ENCODE measurements at places on chromosomes 2 and 18.

DNA sequence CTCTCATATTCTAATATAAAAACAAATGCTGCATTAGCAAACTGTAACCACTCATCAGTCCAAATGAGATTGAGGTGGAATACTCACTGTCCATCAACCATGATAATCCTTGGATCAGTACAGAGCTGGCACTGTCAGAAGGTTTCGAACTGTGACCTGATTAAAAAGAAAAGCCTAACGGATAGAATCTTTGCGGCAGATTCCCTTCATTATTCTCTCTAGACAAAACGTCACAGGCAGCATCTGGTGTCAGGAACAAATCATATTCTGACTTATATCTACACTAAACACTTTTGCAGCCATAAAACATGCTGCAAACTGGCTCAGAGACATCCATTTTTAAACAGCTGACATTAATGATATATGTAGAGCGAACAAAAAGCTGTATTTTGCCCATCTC, 677.7 kb upstream of the NXPH2 start:
- no peak for DNase-seq

DNA sequence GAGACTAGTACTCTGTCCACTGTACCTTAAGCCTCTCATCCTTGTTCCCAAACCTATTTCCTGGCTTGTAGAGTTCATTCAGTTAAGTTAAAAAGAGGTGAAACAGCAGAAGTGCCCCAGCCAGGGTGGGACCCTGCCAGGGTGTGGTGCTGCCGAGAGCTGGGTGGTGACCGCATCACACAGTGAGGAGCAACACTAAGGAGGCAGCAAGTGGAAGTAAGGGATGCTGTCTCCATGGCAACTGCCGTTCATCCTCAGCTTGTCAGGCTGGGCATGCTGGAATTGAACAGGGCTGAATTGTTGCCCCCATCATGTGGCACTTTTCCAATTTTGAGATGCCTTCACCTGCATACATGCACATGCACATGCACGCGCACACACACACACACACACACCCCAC, 77.0 kb downstream of the VSNL1 start:
- no peak for DNase-seq

DNA sequence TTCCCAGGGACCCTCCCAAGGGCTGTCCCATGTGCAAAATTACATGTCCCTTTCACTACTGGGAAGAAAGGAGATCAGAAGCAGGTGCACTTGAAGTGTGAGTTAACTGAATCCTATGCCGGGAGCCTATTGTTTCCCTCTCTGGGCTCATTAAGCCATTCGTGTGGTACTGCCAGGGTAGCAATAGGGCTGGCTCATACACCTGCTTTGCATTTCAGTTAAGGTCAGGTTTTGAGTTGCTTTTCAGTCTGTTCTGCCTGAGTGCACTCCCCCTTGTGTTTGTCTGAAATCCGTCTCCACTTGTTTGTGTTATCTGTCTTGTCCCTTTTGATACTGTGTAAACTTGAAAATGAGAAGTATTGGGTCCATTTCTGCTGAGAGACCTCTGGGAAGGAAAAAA, 1232.6 kb upstream of the NRXN1 start:
- no peak for DNase-seq

- no peak for DNase-seq
Measured at GRCh38 chr2:13581471-13581870, 864.7 kb downstream of the TRIB2 start.

- DNase-seq = no peak
Measured at GRCh38 chr18:37956020-37956419, 390.4 kb upstream of the CELF4 start.

DNA sequence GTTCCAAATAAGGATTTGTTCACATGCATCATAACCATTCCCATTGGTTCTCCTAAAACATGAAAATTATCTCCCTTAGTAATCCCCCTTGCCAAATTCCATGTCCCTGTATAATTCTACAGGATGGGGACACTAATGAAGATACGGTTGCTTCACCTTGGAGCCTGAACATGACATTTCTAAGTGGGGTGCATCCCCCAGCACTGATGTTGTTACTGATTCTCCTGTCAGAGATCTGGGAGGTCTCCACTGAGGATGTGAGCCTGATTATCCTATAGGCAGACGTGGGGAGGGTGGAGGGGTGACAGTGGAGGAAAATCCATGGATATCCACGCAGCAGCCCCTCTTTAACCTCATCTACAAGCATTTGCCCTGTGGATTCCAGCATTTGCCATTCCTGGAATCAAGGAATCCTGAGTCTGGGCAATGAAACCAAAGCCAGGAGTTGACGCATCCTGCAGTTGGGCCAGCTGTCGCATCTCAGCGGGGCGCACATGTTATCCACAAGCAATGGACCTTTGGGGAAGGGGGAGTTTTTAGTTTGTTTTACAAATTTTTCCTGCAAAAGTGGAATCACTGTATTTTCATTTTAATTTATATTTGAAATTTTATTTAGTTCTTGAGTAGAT, 57.3 kb downstream of the HK2 start:
- DNase-seq = no peak

- no peak for DNase-seq
Measured at GRCh38 chr2:28470759-28471158, 25.1 kb upstream of the PLB1 start.

GRCh38 chr18:24930971-24931370, 421.0 kb downstream of the ZNF521 start:
- DNase-seq = no peak

DNA sequence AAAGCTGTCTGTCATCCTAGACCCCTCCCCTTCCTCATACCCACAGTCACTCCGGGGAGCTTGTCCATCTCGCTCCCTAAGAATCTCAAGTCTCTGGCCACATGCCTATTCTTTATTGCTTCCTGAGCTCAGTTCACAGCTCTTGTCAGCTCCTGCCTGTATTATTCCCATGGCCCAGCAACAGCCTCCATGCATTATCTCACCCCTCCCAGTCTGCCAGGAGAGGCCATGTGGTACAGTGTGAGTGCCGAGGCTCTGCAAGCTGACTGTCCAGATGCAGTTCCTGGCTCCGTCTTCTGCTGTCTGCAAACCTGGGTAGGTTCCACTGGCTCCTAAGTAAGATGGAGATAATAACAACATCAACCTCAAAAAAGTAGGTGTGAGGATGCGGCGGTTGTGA, 79.7 kb downstream of the MRPS9 start:
- no peak for DNase-seq

DNA sequence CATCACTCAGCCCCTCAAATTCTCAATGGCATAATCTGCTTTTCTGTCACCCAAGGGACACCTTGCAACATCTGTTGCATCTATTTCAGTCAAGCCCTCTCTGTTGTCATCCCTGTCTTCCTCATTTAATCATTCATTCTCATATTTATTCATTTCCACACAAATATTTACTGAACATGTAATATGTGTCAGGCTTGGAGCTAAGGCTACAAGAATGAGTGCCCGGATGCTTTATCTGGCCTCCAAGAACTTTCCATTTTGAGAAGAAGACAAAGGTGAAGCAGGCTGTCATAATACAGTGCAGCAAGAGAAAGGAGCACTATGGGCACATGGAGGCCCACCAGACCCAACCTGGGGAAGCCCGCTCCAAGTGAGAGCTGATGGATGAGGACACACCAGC, 15.6 kb downstream of the IL18RAP start:
- no peak for DNase-seq

DNA sequence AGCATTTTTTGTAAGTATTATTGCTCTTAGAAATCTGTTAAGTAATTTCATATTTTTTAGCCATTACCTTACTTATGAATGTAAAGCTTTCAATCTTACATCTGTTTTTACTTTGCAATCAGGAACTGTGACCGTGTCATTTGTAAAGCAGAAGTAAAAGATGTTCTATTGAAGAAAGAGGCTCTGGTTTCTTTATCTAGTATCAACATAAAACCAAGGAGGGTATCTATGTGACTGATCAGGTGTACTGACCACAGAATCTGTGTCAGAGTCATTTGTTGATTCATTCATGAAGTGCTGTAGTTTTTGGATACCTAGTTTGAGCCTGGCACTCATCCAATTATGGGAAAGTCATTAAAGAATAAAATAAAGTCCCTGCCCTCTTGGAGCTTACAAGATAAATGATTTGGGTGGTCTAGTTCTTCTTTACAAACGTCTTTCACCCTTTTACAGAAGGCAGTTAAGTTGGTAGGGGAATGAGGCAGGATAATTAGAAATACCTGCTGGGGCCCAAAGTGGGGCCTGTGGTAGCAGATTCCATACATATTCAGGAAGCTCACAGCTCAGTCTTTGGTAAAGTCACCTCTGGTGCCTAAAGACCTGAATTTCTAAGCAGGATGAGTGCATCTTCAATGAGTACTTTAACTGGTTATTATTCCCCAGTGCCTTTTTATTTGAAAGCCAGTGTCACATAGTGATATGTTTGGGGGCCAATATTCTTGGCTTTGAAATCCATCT, 260.6 kb upstream of the NT5C1B start:
- no peak for DNase-seq

- no peak for DNase-seq
Measured at GRCh38 chr2:60532421-60532820, 21.0 kb downstream of the BCL11A start.

- no peak for DNase-seq
Measured at GRCh38 chr2:36421379-36421778, 65.8 kb downstream of the CRIM1 start.

DNA sequence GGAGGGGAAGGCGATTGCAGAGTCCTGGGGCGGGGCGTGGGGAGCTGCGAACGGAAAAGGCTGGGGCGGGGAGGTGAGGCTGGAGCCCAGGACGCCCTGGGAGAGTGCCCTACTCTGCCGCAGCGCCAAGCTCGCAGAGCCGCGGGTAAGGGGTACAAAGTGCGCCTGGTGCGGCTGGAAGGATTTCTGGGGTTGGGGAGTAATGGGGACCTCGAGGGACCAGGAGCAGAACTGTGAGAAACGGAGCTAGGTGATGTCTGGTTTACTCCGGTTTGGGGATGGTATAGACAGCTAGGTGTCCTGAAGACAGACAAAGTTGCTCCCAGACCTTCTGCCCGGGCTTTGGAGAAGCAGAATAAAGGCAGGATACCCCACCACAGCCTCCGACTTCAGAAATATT, 718 bp upstream of the NXPH2 start:
- no peak for DNase-seq

GRCh38 chr18:5841518-5841917, 53.8 kb downstream of the TMEM200C start:
- DNase-seq = no peak

DNA sequence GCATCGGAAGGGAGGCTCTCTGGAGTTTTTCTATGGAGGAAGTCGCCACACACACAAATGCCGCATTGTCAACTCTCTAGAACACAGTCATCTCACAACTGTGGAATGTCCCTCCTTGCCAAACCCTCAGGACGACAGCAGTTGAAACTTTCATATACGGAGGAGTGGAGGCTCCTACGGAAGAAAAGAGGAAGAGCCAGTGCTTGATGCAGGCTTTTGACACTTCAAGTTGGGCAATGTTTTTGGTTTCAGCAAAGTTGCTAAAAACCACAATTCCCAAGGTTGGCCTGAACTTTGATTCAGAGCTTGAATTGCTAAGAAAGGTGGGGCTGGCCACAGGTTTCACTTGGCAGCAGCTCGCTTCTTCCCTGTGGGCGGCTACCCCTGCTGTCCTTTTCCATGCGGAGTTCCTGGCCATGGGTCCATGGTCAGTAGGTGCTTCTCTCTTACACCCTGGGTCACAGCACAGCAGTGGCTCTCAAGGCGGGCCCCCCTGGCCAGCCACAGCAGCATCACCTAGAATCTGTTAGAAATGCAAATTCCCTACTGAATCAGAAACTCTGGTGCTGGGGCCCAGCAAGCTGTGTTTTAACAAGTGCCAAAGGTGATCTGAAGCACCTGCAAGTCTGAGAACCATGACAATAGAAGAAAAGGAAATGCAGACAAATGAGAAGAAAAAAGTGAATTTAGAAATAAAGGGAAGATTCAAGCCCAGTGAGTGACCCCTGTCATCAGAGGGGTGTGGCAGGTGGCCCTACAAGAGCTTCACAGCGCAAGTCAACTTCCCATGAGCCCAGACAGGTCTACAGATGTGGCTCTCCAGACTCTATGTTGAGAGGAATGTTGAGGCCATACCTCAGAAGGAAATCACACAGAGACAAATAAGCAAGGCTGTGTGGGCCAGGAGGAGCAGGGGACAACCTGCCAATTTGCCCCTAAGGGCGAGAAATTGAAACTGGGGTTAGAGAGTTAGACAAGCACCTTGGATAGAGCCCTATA, 856.4 kb downstream of the RNF144A start:
- no peak for DNase-seq

DNA sequence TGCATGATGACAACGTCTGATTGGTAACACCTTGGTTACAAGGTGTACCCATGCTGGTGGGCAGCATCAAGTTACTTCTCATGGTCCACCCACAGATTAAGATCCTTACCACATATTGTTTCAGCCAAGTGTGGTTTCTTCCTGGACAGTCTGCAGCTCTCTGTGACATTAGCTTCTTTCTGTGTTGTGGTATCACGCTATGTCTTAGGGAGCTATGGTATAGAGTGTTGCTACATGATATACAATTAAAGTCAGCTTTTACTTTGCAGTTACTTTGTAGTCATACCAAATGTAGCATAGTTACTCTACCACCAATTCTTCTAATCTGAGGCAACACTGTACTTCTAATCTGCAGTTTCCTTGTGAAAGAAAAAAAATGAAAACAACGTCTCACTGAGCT, 48.8 kb downstream of the ZCCHC2 start:
- DNase-seq = no peak

DNA sequence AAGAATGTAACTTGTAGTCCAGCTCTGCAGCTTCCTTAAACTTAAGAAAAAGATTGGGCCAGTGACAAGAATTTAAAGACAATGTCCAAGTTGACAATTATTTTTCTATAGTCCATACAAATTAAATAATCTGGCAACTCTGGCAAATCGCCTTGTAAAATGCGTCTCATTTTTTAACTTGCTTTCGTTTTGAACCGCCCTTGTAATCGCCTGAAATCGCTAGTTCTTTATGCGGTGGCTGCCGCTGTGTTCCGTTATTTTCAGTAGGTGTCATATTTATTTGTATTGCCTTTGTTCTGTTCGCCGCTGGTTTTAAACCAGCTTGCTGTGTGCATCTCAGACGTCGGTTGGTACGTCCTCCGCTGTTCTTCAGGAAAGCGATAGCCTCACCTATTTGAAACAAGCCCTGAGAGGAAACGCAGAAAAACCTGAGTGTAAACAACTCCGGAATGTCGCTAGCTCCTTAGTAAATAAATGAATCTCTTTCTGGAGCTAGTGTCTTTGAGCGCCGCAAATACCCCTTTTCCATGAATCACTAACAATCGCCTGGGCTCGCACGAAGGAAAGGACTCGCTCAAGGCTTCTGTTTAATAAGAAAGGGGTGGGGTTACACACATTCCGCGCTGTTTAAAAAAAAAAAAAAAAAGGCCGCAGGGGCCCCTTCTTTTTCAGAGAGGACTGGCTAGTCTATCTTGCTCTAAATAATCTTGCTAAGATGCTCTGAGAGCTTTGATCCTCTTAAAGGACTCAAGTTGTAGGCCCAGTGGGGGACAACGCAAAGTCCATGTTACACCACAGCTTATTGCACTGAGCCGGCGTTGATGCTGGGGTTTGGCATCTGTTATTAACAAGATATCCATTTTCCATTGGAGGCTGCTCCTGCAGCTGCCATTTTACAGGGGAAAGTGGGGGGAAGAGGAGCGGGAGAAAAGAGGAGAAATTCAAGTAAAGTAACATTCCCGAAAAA, 3.0 kb downstream of the HOXD8 start:
- no peak for DNase-seq

GRCh38 chr2:60429681-60430080, 123.8 kb downstream of the BCL11A start:
- DNase-seq = no peak
